ENCODE measurements at places on chromosomes 13 and 19.

GRCh38 chr13:36847606-36848005 is 28.6 kb downstream of the RFXAP start:
- no peak for DNase-seq

- no peak for DNase-seq
Measured at GRCh38 chr13:27012482-27013197, 159.0 kb downstream of the USP12 start.

DNA sequence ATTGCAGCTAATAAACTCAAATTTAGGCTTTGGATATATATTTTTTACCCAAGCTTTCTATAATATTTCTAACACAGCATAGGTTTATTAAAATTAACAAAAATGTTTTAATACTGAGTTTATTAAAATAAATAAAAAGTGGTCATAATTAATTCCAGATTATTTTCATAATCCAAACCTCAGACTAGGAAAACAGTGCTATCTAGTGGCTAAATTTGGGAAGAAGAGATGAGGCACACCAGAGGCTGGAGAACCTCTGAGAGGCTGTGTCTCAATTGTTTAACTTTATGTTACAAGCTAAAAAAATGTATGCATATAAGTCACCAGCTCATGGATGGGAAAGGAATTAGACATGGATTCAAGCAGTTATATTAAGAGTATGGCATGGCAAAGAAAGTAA is 392.5 kb downstream of the DIAPH3 start:
- no peak for DNase-seq

DNA sequence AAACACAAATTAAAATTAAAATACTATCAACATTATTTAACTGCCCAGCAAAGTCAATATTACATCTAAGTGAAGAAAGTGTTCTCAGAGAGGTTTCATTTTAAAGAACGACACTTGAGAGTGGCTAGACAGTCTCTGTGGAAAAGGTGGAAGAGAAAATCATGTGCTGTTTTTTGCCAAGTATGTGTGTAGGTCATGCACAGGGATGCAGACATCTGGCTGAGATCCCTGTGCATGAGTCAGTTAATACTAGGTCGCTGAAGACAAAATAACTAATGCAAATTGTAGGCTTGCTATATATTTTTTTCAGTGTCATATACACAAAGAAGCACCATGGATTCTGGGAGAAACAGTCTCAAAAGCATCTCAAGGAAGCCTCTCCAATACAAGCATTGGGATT is 44.3 kb upstream of the ENOX1 start:
- no peak for DNase-seq

- no peak for DNase-seq
Measured at GRCh38 chr13:36992362-36992761, 6.8 kb downstream of the ALG5 start.

- DNase-seq = no peak
Measured at GRCh38 chr19:1079566-1080111, 12.7 kb downstream of the ARHGAP45 start.

- peak; percentile 44 for DNase-seq
Measured at GRCh38 chr19:12913851-12914690, 5.0 kb downstream of the SYCE2 start.

GRCh38 chr13:101556676-101557123 is 104.2 kb downstream of the ITGBL1 start:
- no peak for DNase-seq

GRCh38 chr13:42454749-42455148 is 119.2 kb upstream of the TNFSF11 start:
- no peak for DNase-seq

- no peak for DNase-seq
Measured at GRCh38 chr13:23672616-23673015, 102.4 kb downstream of the TNFRSF19 start.

DNA sequence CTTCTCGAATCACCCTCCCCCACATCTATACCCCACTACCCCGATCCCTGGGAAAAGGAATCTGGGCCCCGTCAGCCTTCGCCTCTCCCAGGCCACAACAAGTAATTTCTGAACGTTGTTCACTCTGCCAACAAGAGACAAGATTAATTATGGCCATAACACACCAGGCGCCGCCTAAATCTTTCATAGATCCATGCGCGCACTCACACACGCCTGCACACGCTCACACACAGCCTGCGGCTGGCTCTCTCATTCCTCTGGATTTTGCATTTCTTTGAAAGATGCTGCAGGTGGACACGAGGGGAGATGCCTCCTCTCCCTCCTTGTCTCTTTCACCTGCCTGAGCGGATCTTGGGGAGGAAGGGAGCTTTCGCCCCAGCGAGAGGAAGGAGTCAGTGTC is 17.1 kb downstream of the ZNRF4 start:
- DNase-seq = no peak

GRCh38 chr19:45249261-45250033 is 1.6 kb upstream of the MARK4 start:
- no peak for DNase-seq

GRCh38 chr13:97934590-97934989 is 18.9 kb upstream of the IPO5 start:
- DNase-seq = no peak

DNA sequence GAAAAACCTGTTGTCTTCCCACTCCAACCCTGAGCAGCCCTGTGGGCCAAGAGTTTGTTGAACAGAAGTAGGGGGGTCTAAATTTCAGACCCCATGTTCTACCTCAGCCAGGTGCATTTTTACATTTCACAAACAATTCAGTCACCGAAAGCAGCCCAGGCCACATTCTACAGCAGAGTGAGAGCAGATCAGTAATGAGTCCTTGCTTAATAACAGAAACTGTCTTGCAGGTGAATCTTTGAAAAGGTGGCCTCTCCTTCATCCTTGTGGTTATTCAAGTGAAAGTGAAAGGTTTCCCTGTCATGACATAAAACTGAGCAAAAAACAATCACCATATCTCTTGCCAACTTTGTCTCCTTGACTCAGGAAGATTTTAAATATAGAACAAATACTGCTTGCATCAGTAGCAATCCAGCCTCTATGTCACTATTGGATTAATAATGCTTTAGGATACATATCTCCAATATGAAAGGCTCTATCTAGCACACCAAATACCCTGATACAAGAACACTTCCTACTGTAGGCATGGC is 670.2 kb downstream of the DIAPH3 start:
- DNase-seq = no peak

DNA sequence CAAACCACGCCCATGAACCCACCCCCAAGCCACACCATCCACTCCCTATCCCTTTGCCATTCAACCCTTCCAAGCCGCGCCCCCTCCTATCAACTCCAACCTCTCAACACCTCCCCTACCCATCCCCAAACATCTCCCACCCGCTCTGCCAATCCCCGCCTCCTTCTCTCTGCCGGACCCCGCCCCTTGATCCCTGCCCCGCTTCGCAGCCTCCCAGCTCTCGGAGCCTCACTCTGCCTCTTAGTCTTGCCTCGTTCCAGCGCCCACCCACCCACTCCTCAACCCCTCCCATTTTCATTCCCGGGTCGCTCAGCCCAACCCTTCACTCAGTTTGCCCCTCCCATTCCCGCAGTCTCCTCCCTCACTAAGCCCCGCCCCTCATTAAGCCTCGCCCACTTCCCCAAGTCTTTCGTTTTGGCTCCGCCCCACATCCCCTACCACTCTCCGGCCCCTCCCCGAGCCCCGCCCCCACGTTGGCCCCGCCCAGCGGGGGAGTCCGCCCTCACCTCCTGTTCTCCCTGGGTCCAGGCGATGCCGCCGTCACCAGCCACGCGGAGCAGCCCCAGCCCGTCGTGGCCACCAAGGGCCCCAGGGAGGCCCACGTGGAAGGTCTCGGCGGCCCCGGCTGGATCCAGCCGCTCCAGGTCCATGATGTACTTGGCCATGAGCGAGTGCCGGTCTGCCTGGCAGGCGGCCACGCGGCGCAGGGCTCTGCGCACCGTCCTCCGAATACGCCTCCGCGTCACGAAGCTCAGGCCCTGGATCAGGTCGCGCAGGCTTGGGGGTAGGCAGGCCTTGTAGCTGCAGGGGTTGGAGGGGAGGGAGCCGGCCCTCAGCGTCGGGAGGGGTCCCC is 5.7 kb downstream of the JAK3 start:
- DNase-seq = no peak

GRCh38 chr13:73738626-73739025 is 395.6 kb downstream of the KLF12 start:
- no peak for DNase-seq

DNA sequence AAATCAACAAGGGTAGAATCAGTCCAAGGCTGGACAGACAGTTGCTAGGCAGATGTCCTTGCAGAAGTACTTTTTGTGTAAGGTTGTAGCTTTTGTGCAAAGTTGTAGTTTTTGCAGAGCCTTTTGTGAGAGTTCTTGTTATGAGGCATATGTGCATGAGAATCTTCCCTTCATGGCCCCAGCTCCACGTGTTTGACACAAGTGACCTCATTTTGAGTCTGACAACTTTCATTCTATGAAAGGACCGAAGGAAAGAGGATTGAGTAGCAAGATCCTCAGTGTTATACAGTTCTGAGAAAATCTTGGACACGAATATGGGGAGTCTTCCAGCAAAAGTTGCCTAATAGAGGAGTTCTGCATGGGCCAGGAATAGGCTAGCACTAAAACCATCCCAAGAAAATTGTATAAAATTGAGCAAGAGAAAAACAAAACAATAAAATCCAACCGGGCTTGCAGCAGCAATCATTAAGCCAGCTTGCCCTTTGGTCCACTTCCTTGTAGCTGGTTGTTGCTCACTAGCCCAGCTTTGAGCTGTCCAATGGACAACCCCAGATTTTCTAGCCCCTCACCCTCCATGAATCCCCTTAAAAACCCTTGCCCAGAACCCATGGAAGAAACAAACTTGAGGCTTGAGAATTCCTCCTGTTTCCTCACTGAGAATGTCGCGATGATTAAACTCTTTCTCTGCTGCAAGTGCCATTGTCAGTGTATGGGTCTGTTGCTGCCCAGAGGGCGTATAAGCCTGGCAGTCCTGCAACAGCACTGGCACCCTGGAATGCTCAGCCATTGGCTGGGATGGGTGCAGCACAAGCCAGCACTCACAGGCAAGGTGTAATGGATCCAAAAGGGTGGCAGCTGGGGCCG is 6.5 kb downstream of the EPSTI1 start:
- DNase-seq = no peak

Data from SIG-M5 (cell line).